Amniotic stem cell (primary cell): ENCODE measurements at places on chromosomes 12 and 14.

GRCh38 chr14:78259831-78260230 lies 89.7 kb downstream of the NRXN3 start:
- no peak for DNase-seq

DNA sequence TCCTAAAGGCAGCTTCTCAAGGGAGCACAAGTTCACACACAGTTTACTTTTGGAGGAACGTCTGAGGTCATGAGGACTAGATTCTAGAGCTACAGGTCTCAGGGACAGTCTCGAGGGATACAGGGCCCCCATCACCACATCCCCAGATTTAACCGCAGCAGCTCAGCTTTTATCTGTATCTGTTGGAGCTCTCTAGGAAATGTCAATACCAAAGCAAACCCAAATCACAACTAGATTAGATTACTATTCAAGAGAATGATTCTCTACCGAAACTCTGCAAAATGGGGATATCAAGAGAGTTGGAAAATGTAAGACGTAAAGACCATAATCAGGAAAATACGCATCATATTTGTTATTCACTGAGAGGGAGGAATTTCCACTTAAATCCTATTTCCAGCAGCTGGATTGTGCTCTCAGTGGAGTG lies 4.0 kb upstream of the MYRFL start:
- no peak for DNase-seq

DNA sequence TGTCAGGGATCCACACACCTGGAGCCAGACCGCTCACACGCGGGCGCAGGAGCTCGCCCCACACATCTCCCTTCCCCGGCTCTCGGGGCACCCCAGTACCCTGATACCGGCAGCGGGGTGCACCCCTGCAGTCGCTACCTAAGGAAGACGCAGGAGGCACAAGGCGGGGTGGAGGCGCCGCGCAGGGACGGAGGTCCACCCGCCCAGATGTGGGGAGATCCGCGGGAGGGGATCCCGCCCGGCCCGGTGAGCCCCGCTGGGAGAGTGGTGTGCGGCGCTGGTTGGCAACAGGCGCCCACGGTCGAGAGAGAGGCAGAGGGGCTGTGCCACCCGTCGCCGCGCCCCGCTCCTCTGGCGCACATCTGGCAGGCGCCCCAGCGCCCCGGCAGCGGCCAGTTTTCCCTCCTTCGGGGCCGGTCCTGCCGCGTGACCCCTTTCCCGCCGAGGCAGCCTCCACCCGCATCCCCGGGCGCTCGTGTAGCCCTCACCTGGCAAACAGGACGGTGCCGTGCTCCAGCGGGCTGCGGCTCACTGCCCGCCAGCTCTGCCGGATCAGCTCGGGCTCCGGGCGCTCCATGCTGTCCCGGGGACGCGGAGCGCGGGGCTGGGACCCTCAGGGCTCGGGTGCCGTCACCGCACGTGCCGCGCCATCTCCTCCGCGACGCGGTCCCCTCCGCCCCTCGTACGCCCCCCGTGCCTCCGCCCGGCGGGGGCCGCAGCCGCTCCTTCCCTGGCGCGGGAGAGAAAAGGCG lies 469 bp downstream of the NGB start:
- DNase-seq, result no peak

DNA sequence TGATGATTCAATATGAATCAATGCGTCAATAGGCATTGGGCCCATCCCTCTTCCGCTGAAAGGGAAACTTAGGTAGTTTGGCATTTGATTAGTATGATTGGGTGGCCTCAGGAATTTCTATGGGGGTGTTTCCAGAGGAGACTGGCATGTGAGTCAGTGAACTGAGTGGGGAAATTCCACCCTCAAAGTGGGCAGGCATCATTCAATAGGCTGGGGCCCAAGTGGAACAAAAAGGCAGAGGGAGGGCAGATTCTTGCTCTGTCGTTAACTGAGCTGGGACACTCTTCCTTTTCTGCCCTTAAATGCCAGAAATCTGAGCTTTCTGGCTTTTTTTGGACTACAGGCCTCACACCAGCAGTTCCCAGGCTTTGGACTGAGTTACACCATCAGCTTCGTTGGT lies 373.5 kb downstream of the RPS29 start:
- DNase-seq, result no peak

GRCh38 chr14:62253171-62253570 lies 491.0 kb downstream of the SNAPC1 start:
- no peak for DNase-seq

GRCh38 chr14:90049390-90049789 lies 12.4 kb upstream of the KCNK13 start:
- DNase-seq, result no peak

GRCh38 chr12:24198936-24199671 lies 249.6 kb upstream of the SOX5 start:
- DNase-seq, result no peak

DNA sequence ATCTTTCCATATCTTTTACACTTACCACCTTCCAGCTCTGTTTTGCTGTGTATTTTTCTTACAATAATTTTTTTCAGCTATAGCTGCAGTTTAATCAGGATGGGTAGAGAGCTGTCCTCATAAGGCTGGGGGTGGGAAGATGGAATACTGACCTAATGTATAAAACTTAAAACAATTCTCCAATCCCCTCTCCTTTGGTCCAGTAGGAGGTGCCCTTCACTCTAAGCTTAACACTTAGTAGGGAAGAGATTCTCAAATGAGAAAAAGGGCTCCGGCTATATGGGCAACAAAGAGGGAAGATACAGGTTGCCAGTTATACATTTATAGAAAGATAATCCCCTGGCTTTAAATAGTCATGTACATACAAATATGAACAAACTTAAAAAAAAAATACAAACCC lies 2.8 kb downstream of the ORMDL2 start:
- no peak for DNase-seq

GRCh38 chr12:38159092-38159551 lies 157.5 kb upstream of the ALG10B start:
- no peak for DNase-seq

GRCh38 chr12:53048033-53048779 lies 1.7 kb upstream of the TNS2 start:
- DNase-seq, result no peak

GRCh38 chr12:49789992-49790391 lies 38.2 kb downstream of the NCKAP5L start:
- no peak for DNase-seq

GRCh38 chr14:58299401-58300330 lies 1.3 kb downstream of the ARID4A start:
- DNase-seq, result no peak

DNA sequence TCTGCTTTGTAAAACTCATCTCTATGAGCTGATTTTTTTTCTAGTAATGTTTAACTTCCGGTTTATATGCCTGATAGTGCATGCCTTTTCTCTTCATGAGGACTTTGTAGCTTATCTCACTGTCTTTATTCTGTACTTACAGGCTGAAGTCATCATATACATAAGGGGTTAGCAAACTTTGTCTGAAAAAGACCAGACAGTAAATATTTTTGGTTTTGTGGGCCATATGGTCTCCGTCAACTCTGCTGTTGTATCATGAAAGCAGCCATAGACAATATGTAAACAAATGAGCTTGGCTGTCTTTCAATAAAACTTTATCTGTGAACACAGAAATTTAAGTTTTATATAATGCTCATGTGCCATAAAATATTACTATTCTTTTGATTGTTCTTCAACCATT lies 172.1 kb downstream of the GXYLT1 start:
- no peak for DNase-seq

- no peak for DNase-seq
These were observed 71.4 kb downstream of the BMP4 start for GRCh38 chr14:53885136-53885640.

DNA sequence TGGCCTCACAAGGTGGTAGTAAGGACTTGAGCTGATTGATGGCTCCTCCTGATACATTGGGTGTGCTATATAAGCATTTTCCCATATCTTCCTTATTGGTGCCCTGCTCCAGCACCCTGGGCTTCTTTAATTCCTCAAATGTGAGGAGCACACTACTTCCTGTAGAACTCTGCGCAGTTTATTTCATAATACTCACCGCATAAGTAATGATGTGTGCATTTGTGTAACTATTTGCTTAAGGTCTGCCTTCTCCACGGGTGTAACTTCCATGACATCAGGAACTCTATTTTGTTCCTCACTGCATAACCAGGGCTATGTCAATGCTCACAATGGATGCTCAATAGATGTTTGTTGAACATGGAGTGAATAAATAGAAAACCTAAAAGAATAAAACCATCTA lies 392.2 kb downstream of the SEC23A start:
- DNase-seq, result no peak
